Muscle of leg (tissue), 16 donors: ENCODE measurements at places on chromosomes 3 and 15. TPM values are rescaled to one million over a fixed set of nuclear protein-coding genes. Genes with fewer than 3 reads are reported as not detected.

- H3K4me1 ChIP-seq, result no peaks in the 10 kb centered on the region
- no peak for DNase-seq
- H3K27me3 ChIP-seq, result no peaks in the 10 kb centered on the region
- peaks cover 15% of the 10 kb centered on the region for H3K36me3 ChIP-seq
- H3K4me3 ChIP-seq, result no peak overlapping the region
Observed at GRCh38 chr15:65888981-65889380, 19.7 kb downstream of the RAB11A start.

DNA sequence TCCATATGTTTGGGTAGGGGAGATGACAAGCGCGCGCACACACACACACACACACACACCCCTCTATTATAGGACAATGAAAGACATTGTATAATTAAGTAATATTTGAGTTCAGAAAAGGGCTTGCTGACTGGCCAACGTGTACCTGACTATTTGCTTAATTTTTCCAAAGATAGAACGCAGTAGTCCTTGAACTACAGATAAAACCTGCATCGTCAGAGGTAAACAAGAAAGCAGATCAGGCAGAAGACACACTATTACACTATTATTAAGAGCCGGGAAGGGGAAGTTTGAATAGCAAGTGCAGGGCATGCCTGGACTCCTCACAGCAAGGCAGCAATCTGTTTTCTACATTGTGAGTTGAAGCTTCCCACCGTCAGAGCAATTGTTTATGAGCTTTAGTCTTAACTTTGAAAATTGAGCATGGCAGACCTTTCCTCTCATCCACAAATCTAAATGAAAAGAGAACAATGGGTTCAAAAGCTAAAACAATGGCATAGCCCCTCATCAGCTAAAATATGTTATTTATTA lies 427.7 kb downstream of the GABRG3 start:
- no peak overlapping the region for H3K4me3 ChIP-seq
- H3K36me3 ChIP-seq, result no peaks in the 10 kb centered on the region
- H3K27me3 ChIP-seq, result no peaks in the 10 kb centered on the region
- H3K27ac ChIP-seq, result no peak overlapping the region

- H3K27ac ChIP-seq, result no peak overlapping the region
- no peaks in the 10 kb centered on the region for H3K4me1 ChIP-seq
- H3K36me3 ChIP-seq, result no peaks in the 10 kb centered on the region
Observed at GRCh38 chr15:94692710-94693109, 461.3 kb downstream of the MCTP2 start.

GRCh38 chr15:100201376-100202280 lies 140.1 kb downstream of the ADAMTS17 start:
- no peak overlapping the region for H3K4me3 ChIP-seq
- peaks cover 5% of the 10 kb centered on the region for H3K27me3 ChIP-seq
- DNase-seq, result no peak
- H3K36me3 ChIP-seq, result no peaks in the 10 kb centered on the region
- peaks cover 19% of the 10 kb centered on the region for H3K4me1 ChIP-seq
- no peak overlapping the region for H3K27ac ChIP-seq

Gene LRRC34
- 4.3 TPM for total RNA-seq

Gene RBP2
- not detected for total RNA-seq

Gene SEC22C
- 26.8 TPM for total RNA-seq
